ENCODE measurements at places on chromosomes 6 and 20. TPM values are rescaled to one million over a fixed set of nuclear protein-coding genes. Genes with fewer than 3 reads are reported as not detected.

DNA sequence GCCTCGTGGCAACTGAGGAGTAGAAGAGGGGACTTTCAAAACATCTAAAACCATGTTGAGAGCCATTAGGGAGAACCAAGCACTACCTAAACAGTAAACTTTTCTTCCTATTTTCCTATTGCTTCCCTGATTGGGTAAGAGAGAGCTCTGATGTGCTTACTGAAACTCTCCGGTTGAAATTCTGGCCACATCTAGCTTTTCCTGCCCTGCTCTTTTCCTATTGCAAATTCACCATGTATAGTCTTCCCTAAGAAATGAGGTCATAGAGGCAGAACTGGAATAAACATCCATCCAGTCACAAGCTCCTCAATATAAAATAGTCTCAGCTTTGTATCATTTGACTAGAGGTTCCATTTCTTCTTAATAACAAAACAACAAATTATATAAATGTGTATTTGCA, 199.5 kb upstream of the CNR1 start:
- no peak for DNase-seq

The C6orf58 gene
- not detected for total RNA-seq

The RIPOR2 gene
- total RNA-seq = 14.1 TPM

The PDYN gene
- not detected for total RNA-seq

DNA sequence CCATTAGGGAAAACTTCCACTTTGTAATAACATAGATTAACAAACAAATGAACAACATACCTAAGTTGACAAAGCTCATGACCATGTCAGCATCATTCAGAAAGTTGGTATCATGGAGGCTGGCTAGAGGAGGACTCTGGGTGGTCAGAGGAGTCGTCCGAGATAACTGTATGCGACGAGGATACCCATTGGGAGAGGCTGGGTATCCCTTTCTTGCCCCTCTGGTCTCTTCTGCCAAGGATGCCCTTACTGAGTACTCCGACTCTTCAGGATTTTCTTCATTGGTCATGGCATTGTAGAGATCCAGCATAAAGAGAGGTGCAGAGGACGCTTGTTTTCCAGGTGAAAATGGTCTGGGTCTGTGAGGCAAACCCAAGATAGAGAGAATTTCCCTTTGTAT, 1.1 kb downstream of the BMP5 start:
- DNase-seq = no peak

- no peak for DNase-seq
Observed at GRCh38 chr6:54093326-54093948, 17.8 kb upstream of the MLIP start.

DNA sequence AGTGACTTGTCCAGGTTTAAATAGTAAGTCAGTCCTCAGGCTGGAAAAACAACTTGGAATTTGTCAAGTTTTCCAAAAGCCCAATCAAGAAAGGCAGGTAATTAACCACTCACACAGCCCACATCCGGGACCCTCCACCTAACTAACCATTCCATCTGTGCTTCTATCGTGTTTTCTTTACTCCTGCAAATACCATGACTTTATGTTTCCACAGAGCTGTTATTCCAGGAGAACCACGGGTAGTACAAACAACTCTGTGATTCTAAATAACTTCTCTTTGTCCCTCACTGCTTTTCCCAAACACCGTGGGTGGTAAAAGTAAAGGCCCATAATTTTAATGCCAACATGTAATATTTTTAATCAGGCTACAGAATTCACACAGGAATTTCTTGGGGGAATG, 49.6 kb upstream of the NT5E start:
- no peak for DNase-seq

The TAGAP gene
- 2.5 TPM for total RNA-seq

- DNase-seq = no peak
Observed at GRCh38 chr6:116883005-116883404, 6.0 kb downstream of the RFX6 start.

The SPINT4 gene
- not detected for total RNA-seq

DNA sequence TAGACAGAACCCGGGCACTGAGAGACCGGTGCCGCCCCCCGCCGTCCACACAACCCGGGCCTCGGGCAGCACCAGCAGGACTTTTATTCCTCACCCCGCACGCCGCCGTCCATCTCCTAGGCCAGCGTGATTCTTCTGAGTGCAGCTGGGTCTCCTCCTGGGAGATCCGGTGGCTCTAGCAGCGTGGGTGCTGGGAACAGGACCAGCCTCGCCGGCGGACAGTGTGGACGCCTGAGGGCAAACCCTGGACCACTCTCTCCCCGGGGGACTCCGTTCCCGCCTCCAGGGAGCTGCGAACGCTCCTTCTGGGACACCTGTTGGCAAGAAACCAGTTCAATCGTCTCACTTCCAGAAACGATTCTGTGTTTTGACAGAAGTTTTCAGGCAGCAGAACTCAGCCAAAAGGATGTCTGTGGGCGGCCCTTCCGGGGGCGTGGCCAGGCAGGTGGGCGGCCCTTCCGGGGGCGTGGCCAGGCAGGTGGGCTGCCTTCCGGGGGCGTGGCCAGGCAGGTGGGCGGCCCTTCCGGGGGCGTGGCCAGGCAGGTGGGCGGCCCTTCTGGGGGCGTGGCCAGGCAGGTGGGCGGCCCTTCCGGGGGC, 130.7 kb downstream of the DLL1 start:
- no peak for DNase-seq

The ZNF334 gene
- total RNA-seq = 20.5 TPM

DNA sequence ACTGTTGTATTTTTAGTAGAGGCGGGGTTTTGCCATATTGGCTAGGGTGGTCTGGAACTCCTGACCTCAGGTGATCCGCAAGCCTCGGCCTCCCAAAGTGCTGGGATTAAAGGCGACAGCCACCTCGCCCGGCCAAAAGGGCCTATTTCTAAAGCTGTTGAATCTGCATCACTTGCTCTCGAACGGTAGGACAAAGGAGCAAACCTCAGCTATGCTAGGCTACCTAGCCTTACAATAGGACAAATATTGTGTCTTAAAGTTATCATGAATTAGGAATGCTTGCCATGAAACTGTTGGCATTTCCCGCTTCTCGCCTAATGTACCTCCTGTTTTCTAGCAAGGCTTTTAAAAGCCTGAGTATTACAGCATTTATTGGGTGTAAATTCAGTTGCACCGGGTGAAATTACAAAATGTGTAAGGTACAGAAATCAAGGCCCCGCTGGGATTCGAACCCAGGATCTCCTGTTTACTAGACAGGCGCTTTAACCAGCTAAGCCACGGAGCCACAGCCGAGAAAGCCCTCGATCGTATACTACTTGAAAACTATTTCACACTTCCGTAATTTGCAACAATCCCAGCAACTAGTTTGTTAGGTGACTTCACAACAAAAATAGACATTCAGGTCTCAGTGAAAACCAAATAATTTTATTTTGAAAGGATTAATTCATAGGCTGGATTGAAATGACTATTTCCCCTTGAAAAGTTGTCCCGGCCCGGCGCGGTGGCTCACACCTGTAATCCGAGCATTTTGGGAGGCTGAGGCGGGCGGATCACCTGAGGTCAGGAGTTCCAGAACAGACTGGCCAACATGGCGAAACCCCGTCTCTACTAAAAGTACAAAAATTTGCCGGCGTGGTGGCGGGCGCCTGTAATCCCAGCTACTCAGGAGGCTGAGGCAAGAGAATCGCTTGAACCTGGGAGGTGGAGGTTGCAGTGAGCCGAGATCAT, 211.6 kb upstream of the ZNF184 start:
- DNase-seq = no peak

The POPDC3 gene
- total RNA-seq = 2.5 TPM

The POU5F1 gene
- total RNA-seq = 3.0 TPM

The MLN gene
- not detected for total RNA-seq

DNA sequence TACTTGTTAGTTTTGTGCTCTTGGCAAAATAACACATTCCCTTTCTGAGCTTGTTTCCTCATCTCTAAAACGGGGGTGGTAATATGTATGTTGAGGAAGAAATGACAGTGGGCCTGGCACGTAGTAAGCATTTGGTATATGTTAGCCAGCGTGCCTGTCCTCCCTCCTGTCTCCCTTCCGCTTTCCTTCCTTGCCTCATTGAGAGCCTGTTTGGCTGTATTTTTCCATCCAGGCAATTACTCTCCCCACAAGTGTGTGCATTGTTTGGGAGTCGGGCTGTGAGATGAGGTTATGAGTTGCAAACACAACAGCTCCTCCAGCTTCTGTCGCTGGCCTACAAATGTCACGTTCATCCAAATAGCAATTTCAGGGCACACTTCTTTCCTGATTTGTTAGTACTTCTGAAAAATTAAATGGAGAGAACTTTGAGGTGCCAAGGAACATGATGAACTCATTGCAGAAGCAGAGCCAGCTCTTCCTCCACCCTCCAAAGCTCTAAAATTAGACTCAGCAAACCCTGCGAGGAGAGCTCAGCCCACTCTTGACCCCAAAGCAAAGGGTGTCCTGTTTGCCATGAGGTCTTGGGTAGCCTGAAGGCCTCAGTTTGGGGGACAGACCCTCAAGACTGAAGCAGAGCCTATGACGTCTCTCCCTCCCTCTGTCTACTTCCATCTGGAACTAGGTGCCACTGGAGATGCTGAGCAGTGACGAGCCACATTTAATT, 50.7 kb upstream of the TOX2 start:
- DNase-seq = no peak

The OOEP gene
- total RNA-seq = not detected

The SLC29A1 gene
- total RNA-seq = 16.3 TPM

DNA sequence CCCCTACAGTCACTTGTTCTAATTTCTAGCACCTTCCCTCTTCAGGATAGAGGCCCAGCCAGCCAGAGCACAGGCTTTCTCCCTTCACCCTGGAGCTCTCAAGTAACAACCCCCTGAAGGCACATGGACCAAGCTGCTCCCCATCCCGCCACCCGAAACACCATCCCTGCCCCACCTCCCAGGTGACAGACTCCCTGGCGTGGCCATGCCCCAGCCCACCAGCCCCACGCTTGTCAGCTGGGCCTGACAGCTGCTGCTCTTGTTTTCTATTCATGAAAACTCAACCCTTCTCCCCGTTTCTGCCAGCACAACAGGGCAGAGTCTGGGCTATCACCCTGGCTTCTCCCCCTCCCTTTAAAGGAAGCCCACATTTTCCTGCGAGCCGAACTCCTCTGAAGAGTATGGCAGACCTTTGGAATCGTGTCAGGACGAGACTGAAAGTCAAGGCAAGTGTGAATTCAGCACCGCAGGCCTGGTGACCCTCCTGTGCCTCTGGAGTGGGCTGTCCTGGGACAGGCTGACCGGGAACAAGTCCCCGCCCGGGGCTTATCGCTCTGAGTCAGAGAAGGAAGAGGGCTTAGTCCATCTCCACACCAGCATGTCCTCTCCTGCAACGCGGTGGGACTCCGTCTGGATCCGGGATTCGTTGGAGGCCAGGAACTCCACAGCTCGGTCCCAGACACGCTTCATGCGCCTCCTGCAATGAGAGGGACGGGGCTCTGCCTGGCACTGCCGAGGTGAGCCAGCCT, 16.7 kb downstream of the LEMD2 start:
- no peak for DNase-seq

- DNase-seq = no peak
Observed at GRCh38 chr6:72864799-72865198, 242.9 kb downstream of the KCNQ5 start.

DNA sequence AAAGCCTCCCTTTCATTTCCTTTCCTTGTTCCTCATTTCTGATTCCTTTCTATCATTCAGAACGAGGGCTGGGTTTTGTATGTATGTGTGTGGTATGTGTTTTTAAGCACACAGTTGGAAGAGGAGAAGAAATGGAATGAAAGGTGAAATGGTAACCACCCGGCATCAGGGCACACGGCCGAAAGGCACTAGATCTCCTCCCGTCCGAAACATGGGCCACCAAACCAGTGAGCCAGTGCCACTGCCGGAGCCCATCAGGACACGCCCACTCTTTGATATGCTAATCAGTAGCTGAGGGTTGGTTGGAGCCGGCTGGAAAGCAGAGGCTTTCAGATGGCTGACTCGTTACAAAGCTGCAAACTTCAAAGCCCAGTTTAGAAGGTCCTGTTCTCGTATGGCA, 228.6 kb upstream of the JARID2 start:
- DNase-seq = no peak
